ENCODE measurements at places on chromosomes 7 and 10.
A peak's percentile ranks its signal among the peaks of the same experiment; 100 is the strongest.

GRCh38 chr7:15317215-15317614, 244.6 kb downstream of the AGMO start:
- DNase-seq = no peak

DNA sequence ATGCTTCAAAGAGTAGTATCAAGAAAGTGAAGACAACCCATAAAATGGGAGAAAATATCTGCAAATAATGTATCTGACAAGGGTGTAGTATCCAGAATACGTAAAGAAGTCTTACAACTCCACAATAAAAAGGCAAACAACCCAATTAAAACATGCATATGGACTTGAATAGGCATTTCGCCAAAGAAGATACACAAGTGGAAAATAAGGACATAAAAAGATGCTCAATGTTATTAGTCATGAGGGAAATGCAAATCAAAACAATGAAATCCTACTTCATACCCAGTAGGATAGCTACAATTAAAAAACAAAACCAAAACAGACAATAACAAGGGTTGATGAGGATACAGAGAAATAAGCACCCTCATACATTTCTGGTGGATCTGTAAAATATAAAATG, 79.2 kb downstream of the NUDCD3 start:
- DNase-seq = no peak

DNA sequence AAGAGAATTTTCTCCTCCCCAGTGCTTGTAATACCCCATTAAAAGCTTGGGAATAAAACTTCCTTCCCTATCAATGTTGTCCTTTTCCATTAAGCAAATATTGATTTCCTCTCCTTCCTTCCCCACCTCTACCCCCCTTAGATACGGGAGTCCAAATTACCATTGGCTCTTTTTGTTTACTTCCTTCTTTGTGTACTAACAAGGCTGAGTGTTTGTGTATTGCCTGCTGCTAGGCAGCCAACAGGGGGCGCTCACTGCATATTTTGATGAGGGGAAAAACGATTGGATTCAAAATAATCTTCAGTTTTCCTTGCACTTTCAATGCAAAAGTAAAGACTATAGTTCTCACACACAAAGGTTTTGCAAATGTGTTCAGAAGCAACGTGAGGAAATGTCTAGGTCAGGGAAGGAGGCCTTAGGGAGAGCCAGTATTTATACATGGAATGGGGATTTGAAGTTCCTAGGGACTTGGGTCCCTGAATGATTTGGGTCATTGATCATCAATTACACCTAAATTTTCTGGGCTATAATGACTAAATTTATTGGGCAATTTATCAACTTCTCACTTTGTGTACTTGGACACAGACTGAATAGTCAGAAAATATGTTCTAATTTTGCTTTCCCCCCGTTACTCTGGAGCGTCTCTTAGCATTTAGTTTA, 23.6 kb upstream of the VPS41 start:
- peak; percentile 73 for DNase-seq

- DNase-seq = no peak
These were observed 67.0 kb downstream of the GSDME start for GRCh38 chr7:24690251-24690650.

GRCh38 chr7:120190566-120190965, 82.4 kb upstream of the KCND2 start:
- DNase-seq = no peak

- DNase-seq = no peak
These were observed 30.7 kb upstream of the ZNF92 start for GRCh38 chr7:65342723-65343629.

- no peak for DNase-seq
These were observed 570.8 kb upstream of the MGMT start for GRCh38 chr10:128896116-128896795.

DNA sequence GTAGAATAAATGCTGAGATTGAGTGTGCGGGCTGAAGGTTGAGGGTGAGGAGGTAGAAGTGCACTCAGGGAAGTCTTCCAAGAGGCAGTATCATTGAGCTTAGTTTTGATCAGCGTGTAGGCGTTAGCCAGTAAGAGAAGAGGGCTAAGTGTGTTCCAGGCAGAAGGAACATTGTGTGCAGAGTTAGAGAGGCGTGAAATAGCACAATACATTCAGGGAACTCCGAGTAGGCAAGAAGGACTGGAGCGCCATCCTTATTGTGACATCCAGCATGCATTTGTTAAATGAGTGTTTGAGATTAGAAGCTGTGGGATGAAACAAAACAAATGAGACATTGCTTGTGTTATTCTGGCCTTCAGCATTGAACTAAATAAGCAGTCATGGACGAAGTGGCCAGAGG, 140.9 kb upstream of the MKLN1 start:
- DNase-seq = no peak

- no peak for DNase-seq
These were observed 808.5 kb downstream of the PHTF2 start for GRCh38 chr7:78607099-78607498.

DNA sequence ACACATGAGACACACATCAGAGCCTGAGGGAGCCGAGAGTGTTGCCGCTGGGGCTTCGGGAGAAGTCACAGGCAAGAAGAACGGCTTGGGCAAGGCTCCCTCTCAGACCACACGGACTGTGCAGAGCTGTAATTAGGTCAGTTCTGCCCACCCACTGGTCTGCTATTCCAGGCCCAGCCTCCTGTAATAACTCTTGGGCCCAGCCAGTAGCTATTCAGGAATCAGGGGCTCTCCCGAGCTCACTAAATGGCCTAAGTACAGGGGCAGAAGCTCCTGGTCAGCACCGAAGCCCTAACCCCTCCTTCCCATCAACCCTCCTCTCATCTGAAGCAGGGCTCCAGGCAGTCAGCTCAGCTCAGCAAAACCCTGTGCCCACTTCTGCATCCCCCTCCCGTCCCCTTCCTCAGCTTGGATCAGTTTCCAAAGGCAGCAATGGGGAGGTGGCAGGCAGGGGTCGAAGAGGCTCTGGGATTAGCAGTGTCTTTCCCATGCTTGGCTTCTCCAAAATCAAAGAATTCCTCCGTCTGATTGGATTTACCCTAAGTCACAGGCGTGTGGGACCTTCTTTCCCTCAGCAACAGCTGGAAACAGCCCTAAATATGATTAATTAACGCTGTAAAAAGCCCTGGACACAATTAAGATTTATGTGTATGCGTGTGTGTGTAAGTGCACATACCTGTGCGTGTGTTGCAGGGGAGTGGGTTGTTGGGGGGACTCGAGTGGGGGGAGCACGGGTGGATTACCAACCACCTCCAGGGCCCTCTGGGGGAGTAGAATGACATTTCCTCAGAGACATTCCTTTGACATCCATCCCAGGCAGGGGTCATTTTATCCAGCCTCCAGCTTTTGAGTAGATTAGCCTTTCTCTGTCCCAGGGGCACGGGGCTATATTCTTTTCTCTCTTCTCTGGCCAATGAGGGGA, 48.4 kb upstream of the BTRC start:
- no peak for DNase-seq

DNA sequence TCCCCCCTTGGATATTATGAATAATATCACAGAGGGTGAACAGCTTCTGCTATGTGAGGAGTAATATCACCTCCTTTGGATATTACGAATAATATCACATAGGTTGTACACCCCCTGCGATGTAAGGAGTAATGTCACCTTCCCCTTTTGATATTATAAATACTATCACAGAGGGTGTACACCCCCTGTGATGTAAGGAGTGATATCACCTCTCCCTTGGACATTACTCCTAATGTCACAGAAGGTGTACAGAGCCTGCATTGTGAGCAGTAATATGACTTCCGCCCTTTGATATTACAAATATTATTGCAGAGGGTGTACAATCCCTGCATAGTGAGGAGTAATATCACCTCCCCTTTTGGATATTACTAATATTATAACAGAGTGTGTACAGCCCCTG, 9.2 kb upstream of the TMEM225B start:
- DNase-seq = no peak

- DNase-seq = no peak
These were observed 34.8 kb downstream of the CDH23 start for GRCh38 chr10:71431239-71432100.

GRCh38 chr10:34286136-34286739, 528.9 kb downstream of the PARD3 start:
- DNase-seq = no peak

- no peak for DNase-seq
These were observed 44.4 kb downstream of the GRM8 start for GRCh38 chr7:127208351-127208750.

DNA sequence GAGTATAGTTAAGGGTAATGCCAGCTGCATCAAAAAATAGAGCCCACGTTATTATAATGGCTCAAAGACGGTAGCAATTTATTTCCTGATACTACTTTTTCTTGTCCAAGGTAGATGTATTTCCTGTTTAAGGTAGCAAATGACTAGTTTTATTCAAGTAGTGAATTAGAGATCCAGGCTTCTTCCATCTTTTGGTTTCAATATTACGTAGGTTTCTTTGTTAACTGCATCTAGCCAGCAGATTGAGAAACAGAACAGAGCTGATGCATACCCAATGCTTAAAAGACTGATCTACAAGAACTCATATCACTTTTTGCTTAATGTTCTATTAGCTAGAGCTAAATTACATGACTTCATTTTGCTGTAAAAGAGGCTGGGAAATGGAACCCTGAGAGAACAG, 992.1 kb downstream of the NRG3 start:
- no peak for DNase-seq

DNA sequence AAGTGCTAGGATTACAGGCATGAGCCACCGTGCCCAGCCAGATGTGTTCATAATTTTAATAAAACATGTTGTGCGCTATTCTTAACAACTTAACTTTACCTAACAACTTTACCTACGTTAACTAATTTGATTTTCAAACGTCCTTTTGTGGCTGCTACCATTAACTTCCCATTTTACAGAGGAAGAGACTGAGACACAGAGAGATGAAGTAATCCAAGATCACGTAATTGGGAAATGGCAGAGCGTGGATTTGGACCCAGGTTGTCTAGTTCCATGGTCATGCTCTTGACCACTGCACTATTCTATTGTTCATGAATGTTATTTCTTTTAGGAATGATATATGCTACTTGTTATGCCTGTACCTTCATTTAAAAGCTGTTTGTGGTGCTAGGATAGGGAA, 80.3 kb upstream of the MTPN start:
- DNase-seq = no peak

DNA sequence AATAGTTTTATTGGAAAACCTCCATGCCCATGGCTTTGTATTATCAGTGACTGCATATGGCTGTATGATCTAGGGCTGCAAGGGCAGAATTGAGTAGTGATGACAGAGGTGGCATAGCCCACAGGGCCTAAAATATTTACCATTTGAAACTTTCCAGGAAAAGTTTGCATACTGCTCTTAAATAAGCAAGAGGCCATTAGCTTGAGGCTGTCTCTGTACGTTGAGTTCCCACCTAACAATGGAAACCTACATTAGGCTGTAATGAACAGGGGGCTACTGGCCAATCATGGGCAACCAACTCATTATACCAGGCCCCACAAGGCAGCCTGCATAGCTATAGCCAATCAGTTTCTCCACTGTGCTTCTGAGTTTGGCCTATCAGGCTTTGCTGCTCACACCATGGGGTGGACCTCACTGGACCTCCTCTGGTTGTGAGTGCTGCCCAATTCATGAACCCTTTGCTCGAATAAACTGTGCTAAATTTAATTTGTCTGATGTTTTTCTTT, 673 bp upstream of the ST8SIA6 start:
- no peak for DNase-seq

DNA sequence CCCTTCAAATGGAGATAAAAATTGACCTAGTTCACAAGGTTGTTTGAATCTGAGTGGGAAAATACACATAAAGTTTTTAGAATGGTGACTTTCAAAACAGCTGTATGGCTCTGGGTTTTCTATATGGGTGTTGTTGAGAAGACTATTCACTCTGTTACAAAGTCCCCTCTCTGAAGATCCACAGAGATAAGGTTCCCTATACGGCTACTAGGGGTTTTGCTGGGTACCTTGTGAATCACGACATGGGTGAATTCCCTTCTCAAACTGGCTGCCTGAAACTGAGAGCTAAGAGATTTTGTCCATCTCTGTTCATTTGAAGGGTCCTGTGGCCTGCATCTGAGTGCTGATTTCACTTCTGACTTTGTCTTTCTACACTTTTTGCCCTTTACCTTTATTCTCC, 11.8 kb upstream of the SLC13A1 start:
- no peak for DNase-seq

DNA sequence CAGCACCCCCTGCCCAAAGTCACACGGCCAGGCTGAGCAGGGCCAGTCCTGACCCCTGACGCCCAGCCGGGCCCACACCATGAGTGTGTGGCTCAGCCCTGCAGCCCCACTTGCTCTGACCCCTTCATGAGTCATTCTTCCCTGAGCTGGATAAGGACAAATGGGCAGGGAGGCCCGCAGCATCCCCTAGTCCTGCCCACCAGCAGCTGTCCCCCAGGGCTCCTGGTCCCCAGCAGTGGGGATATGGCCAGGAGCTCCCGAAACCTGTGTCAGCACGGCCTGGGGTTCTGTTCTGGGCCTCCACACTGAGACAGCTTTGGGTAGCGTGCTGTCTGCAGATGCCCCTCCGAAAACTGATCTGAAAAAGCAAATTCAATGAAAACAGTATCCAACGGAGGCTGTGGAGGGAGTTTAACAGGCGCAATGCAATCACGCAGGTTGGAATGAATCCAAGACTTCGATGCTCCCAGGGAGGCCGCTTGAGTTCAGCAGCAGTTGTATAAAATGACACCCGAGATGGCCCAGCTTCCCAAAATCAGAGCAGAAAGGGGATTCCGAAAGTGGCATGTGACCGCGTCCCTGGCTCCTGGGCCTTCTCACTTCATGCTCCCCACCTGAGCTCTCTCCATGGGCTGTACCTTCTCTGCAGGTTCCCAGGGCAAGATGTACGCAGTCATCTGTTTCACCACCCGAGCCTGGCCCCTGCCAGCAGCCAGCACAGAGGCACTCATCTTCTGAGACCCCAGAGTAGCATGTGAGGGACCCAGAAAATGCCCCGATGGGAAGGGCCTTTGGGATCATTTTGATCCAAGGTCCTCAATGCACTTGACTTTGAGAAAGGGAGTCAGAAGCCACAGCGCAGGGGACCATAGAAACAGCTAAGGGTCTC, 214.1 kb downstream of the USP6NL start:
- no peak for DNase-seq

- no peak for DNase-seq
These were observed 203.7 kb downstream of the AUTS2 start for GRCh38 chr7:69801729-69802682.

DNA sequence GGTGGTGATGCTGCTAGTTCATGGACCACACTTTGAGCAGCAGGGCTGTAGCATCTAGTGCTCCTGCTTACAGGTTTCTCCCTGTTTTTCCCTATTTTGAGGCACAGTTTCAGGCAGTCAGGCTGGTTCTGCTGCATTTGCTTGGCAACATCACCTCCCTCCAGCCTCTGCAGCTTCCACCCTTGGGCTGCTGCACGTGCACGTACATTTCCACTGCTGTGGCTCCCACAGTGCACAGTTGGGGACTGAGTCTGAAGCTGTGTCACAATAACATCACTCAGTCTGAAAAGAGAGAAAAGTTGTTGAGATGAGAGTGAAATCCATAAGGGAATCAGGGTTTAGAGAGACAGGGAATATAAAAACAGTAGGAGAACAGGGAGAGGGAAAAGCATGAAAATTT, 230.7 kb upstream of the FZD1 start:
- no peak for DNase-seq

DNA sequence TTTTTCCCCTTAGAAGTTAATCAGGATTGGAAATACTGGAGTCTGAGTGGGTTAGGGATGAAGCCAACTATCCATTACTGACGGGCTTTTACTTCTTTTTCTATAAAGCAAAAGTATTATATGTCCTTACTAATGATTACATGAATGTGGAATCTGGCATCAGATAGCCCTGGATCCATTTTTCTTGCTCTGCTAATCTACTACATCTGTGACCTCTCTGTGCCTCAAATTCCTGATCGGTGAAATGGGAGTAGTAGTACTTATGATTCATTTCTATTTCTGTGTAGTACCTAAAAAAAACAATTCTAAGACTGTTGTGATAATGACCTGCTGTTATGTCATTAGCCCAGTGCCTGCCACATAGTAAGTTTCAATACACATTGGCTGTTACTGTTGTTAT, 621.6 kb downstream of the SORCS3 start:
- DNase-seq = no peak
